ENCODE measurements at places on chromosomes 6 and 20. TPM values are rescaled to one million over a fixed set of nuclear protein-coding genes. Genes with fewer than 3 reads are reported as not detected.

The SIRPB2 gene
- total RNA-seq, result not detected

The DNAJC5 gene
- total RNA-seq, result 63.8 TPM

The LY6G6F gene
- not detected for total RNA-seq

The SOX18 gene
- 0.16 TPM for total RNA-seq

The LKAAEAR1 gene
- total RNA-seq, result not detected

The GPX5 gene
- not detected for total RNA-seq

The RGS17 gene
- 2.6 TPM for total RNA-seq

The GPR31 gene
- total RNA-seq, result not detected

The PXT1 gene
- total RNA-seq, result not detected

The EPHA7 gene
- 0.16 TPM for total RNA-seq

The ARFGEF3 gene
- total RNA-seq, result 1.5 TPM

The CALHM6 gene
- total RNA-seq, result 0.32 TPM

The HLA-E gene
- 292 TPM for total RNA-seq

The SPTLC3 gene
- total RNA-seq, result 3.6 TPM

The DCDC2 gene
- total RNA-seq, result 0.16 TPM

The EDN1 gene
- 5.3 TPM for total RNA-seq

The PGK2 gene
- not detected for total RNA-seq

The PDSS2 gene
- total RNA-seq, result 11.2 TPM

The UBE3D gene
- 12.8 TPM for total RNA-seq

The PRKN gene
- 6.3 TPM for total RNA-seq

The C6orf141 gene
- 0.12 TPM for total RNA-seq

The CRIP3 gene
- total RNA-seq, result not detected

The MOG gene
- not detected for total RNA-seq

The ZC2HC1B gene
- 0.16 TPM for total RNA-seq

The HCK gene
- total RNA-seq, result 0.65 TPM

The FAM184A gene
- 0.36 TPM for total RNA-seq

The OR12D3 gene
- not detected for total RNA-seq

The HSPA1L gene
- total RNA-seq, result 0.97 TPM

The MAP7 gene
- total RNA-seq, result 3.7 TPM

The ZSCAN23 gene
- 4.5 TPM for total RNA-seq

The DDO gene
- total RNA-seq, result 0.16 TPM

The SLC22A2 gene
- not detected for total RNA-seq

The KIAA0408 gene
- total RNA-seq, result 1.1 TPM

The GLP1R gene
- not detected for total RNA-seq

The PNLDC1 gene
- total RNA-seq, result 0.81 TPM

The SPATS1 gene
- total RNA-seq, result not detected

The CRISP2 gene
- not detected for total RNA-seq

The SSTR4 gene
- total RNA-seq, result 0.16 TPM

The SRSF6 gene
- total RNA-seq, result 80.5 TPM

The PRR18 gene
- not detected for total RNA-seq

The HLA-DPA1 gene
- 6.7 TPM for total RNA-seq

The LRFN2 gene
- not detected for total RNA-seq

The ISM1 gene
- 3.4 TPM for total RNA-seq

The TM9SF4 gene
- 57.8 TPM for total RNA-seq

The KHDC1L gene
- 1.1 TPM for total RNA-seq

The PKIB gene
- 0.12 TPM for total RNA-seq

The RBL1 gene
- 6.6 TPM for total RNA-seq

The RWDD2A gene
- total RNA-seq, result 4.3 TPM
